DMS79 (cell line): ENCODE measurements at places on chromosomes 4 and X.

- no peak for DNase-seq
Observed at GRCh38 chrX:34294665-34295064, 162.6 kb upstream of the FAM47A start.

GRCh38 chr4:31370866-31371465 lies 650.8 kb downstream of the PCDH7 start:
- DNase-seq = no peak

DNA sequence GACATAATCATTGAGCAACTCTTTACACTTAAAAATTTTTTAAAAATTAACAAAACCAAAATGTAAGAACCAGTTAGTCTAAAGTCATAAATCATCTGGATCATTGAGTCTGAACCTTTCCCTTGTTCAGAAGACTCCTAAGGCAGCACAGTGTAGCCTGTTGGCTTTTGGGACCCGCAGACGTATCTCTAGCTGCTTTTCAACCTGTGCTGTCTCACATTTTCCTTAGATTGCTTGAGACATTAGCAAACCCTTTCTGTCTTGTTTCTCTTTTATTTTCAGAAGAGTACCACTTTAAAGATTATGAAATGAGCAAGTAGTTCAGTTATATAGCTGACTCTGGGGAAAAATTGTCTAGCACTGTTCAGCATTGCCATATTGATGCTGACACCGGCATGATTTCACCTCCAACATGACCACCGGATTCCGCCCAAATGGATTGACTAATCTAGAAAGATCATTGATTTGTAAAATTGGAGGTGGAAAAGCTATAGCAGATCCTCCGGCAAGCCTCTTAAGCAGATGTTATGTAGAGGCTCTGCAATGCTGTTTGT lies 8.9 kb downstream of the TCEANC start:
- DNase-seq = no peak

GRCh38 chr4:25580633-25581467 lies 74.8 kb upstream of the SLC34A2 start:
- DNase-seq = no peak

- no peak for DNase-seq
Observed at GRCh38 chr4:175469514-175469913, 342.6 kb downstream of the GPM6A start.

DNA sequence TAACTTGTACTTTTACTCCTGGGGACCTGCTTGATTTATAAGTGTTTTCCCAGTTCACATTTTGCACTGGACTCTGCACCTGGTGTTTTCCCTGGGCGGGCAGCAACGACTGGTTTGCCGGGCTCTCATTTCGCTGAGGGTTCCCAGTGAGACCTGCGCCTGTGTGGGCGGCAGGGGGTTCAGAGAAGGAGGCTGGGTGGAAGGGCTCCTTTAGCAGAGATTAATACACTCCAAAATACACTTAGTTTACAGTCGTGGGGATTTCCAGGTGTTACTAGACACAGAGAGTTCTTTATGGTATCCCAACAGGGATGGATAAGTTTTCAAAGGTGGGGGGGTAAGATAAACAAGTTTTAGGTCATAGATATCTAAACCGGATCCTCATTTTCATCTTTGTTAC lies 53.0 kb upstream of the SHISA3 start:
- no peak for DNase-seq

DNA sequence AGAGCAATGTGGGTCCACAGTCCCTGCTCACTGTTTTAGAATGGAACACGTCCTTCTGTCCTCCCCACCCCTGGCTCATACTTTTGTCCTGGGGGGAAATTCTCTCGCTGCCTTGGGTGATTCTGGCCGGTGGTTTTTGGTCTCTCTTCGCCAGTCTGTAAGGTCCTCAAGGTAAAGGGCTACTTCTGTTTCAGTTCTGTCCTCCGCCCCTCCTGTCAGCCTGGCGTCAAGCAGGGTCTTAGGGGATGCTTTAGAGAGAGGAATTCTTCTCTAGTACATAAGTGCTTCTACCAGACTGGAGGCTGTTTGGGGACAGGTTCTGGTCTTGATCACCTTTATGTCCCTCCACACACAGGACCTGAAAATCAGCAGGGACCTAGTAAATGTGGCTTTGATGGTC lies 617 bp upstream of the MRFAP1L1 start:
- no peak for DNase-seq

GRCh38 chrX:117840645-117841044 lies 276.0 kb downstream of the KLHL13 start:
- no peak for DNase-seq

GRCh38 chrX:7542587-7543380 lies 300.2 kb upstream of the VCX start:
- no peak for DNase-seq

DNA sequence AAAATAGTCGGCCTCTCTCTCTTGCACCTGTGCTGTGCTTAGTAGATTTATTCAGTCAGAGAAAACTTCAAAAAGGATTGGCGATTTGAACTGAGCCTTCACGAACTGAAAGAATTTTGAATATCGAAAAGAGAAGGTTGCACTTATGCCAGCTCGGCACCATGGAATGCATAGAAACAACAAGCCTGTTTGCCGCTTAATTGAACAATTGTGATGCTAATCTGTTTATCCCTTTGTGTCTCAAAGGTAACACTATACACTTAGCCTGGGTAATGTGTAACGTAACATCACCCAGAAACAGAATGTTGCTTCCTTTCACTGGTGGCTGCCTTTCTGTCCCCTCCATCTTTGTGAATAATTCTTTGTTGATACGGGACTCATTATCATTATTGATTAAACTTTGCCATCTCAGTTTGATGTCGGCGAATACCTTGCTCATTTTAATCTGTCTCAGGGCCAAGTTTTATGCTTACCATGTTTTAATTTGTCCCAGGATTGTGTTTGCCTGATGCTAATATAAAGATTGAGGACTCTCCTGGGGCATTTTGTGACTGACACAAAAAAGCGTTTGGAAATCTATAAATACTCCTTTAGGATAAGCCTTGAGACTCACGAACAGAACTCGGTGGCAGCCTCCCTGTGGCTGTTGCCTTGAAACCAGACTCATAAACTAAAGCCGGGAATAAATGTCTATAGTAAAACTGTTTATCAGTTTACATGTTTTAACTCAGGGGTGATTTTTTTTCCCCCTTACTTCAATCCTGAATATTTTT lies 400.5 kb downstream of the RAPGEF2 start:
- no peak for DNase-seq

DNA sequence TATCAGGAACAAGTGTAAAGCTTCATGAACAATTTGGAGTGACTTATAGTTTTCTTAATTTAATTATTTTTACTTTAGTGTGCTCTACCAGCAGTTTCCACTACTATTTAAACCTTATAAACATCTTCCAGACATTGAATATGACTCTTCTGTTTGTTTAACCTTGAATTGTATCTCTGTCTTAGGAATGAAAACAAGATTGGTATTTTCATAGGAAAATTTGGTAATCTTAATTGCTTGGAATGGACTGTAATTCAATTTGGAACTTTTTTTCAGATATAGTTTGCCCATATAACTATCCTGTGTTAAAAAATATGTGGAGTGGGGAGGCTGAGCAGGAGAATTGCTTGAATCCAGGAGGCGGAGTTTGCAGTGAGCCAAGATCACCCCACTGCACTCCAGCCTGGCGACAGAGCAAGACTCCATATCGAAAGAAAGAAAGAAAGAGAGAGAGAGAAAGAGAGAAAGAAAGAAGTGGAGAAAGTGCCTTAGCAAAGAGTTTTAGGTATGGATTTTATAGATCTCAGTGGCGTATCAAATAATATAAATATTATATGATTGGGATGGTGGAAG lies 242.4 kb downstream of the BMPR1B start:
- no peak for DNase-seq

DNA sequence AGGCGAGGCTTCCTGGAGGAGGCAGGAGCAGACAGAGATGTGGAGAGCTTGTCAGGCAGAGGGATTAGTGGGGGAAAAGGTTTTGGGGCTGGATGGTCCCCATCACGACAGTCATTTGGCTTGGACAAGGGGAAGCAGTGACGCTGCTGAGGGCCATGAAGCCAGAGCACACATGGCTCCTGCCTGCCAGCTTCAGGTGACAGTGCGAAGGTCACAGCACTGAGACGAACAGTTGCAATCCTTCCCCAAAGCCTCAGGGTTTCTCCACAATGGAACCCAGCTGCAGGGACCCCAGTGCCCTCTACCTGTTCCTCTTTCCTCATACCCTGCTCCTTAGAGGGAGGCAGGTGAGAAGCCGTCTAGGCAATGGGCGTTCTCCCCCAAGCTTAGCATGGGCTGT lies 110.3 kb downstream of the DRD5 start:
- no peak for DNase-seq

GRCh38 chrX:84453351-84454246 lies 48.7 kb downstream of the HDX start:
- DNase-seq = no peak

- DNase-seq = no peak
Observed at GRCh38 chrX:71107762-71108360, 1.3 kb upstream of the CXorf65 start.
